ENCODE measurements at places on chromosomes 2 and 18.

- DNase-seq, result no peak
Measured at GRCh38 chr2:121149384-121149783, 135.6 kb downstream of the TFCP2L1 start.

DNA sequence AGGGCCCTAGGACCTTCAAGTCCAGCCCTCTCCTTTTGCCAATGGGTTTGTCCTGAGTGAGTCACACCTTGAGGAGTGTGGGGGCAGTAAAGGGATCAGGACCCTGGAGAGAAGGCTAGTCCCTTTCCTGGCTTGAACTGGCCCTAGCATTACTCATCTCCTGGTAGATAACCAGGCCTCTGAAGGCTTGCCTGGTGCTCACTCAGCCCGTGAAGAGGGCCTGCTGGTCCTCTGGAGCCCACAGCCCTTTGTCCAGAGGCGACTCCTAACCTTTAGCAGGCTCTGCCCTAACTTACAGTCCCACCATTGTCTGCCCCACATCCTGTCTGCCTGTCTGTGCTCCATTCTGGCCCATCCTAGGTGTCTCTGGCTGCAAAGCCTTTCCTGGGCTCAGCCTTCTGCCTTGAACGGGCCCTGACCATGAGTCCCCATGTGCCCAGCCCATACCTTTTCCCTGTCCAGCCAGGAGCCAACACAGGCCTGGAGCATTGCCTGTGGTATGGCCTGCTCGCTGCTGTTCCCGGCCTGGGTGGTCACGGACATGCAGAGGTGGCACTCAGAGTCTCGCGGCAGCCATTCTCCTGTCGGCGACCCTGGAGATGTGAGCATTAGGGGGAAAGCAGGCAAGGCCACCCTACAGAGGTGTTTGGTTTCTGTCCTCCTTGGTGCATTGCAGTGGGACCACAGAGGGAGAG lies 5.0 kb downstream of the SFTPB start:
- no peak for DNase-seq

GRCh38 chr2:203532957-203533658 lies 2.0 kb downstream of the RAPH1 start:
- DNase-seq, result no peak

DNA sequence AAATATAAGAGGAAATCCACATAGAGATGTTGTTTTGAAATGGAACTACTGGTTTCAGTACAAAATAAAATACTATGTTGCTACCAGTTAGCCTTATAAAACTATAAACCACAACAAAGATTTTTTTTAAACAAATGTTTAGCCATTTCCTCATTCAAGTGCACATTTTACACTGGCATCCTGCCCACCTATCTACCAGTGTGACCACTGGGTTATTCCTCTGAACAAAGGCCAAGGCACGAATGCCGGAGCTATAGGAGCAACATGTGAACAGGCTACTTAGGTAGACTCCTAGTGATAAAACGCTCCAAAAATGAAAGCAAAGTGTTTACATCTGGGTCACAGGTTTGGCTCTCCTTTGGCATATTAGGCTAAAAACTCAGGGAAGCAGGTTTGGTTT lies 31.8 kb upstream of the SULT1C4 start:
- no peak for DNase-seq

DNA sequence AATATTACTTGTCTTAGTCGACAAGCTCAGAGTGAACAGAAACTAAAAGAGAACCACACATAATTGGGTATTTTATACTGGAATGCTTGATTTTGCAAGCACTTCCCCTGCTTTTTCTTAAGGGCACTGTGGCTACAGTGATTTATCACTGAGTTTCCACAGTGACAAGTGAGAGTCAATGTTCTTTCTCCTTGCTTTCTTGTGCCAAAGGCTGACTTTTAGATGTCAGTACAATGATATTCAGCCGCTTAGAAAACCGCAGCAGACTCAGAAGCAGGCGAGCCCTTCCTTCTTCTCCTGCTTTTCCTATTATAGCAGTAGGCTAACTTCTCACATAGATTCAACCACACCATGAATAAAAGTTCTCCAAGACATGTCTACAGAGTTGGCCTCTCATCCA lies 1603.6 kb upstream of the NXPH2 start:
- DNase-seq, result no peak

DNA sequence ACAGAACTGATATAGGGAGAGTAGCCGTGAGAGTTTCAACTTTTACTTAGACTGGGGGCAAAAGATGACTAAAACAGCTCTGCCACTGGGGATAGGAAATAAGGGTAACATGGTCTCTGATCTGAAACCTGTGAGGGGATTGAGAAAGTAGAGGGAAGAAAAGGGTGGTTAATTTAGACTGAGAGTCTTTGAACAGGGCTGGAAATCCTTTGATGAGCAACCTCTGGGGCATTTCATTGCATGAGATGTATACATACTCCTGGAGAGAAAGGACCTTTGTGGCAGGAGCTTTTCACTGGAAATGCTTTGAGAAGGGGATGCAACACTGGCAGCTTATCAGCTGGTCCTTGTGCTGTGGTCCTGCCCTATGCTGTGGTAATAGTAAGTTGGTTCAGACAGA lies 9.4 kb downstream of the GALNT1 start:
- DNase-seq, result no peak

DNA sequence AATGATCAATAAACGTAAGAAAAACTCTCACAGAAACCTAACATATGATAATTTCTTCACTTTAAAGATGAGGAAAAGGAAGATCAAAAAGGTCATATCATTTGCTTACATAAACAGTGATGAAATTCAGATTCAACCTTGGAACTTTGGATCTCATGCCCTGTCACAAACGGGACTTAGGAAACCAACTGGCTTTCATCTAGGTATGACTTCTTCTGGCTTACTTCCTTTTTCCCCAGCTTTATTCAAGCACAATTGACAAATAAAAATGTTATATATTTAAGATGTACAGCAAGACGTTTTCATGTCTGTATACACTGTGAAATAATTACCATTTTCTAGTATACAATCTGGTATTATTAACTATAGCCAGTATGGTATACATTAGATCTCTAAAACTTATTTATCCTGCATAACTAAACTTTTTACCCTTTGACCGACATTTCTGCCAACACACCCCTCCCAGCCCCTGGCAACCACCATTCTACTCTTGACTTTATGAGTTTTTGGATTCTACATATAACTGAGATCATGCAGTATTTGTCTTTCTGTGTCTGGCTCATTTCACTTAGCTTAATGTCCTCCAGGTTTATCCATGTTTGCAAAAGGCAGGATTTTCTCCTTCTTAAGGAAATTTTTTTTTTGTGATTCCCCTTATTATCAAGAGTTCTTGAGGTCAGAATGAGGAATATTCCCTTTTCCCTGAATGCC lies 46.0 kb upstream of the COBLL1 start:
- DNase-seq, result no peak

- DNase-seq, result peak; percentile 59
Measured at GRCh38 chr2:202870431-202871299, 901 bp downstream of the ICA1L start.

DNA sequence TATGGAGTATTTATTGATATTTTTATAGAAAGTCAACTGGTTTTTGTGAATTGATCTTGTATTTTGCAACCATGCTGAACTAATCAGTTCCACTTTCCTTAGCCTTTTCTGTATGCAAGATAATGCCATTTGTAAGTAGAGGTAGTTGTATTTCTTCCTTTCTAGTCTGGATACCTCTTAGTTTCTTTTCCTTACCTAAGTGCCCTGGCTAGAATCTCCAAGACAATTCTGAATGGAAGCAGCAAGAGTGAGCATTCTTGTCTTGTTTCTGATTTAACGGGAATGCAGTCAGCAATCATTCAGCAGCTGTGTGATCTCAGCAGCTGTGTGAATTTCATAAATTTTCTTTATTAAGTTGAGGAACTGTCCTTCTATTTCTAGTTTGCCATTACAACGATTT lies 73.4 kb downstream of the NRXN1 start:
- DNase-seq, result no peak

- no peak for DNase-seq
Measured at GRCh38 chr18:76412010-76412817, 82.8 kb downstream of the ZNF516 start.

- no peak for DNase-seq
Measured at GRCh38 chr2:64866797-64867196, 122.4 kb upstream of the SLC1A4 start.

GRCh38 chr2:15665067-15665942 lies 73.6 kb downstream of the DDX1 start:
- DNase-seq, result no peak

DNA sequence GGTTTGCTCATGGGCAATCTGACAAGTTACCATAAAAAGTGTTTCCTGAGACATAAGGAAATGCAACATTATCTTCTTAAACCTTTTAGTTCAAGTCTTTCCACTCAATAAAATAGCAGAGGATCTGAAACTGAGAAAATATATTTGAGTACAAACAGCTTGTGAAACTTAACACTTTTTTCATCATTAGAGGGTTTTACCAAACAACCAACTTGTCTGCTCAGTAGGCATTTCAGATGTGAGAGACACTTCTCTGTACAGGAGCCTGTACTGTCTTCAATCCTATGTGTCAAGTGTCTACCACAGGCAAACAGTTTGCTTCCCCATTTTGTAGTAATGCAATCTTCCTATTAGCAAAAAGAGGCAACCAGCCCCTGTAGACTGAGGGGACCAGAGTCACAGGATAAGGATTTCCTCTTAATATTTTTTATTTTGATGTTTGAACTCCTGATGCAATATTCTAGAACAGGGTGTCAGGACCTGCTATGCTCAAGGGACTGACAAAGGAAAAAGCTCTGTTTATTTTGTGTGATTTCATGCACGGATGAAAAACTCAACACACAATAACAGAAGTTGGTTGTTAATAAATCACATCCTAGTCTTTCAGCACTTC lies 159.1 kb upstream of the LHCGR start:
- DNase-seq, result no peak

- DNase-seq, result no peak
Measured at GRCh38 chr18:35441857-35442595, 55.7 kb downstream of the INO80C start.

- DNase-seq, result no peak
Measured at GRCh38 chr2:81549646-81550045, 1245.1 kb upstream of the LRRTM1 start.

DNA sequence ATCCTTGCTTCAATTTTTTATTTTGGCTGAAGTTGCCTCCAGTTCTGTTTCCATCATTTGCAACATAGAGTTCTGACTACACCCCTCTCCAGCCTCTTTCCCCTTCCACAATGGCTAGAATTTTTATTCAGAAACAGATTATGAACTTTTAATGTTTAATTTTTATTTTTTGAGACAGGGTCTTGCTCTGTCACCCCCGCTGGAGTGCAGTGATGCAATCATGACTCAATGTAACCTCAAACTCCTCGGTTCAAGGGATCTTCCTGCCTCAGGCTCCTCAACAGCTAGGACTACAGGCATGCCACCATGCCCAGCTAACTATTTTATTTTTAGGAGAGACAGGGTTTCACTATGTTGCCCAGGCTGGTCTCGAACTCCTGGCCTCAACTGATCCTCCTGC lies 2.8 kb downstream of the NTSR2 start:
- no peak for DNase-seq

DNA sequence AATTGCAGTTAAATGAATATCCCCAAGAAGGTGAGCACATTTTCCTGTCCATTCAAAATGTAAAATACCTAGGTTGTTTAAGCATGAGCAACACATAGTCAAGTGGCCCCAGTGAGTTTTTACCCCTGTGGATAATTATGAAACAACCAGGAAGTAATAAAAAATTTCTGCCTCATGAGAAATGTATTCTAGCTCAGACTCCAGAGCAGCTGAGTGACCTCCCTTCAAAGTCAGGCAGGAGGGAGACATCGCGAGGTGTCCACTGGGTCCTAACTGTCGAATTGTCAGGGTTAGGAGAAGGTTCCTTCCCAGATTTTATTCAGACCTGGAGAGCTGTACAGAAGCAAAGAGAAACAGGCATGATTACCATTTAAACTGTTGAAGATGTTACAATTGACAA lies 416.6 kb upstream of the SMIM21 start:
- no peak for DNase-seq

DNA sequence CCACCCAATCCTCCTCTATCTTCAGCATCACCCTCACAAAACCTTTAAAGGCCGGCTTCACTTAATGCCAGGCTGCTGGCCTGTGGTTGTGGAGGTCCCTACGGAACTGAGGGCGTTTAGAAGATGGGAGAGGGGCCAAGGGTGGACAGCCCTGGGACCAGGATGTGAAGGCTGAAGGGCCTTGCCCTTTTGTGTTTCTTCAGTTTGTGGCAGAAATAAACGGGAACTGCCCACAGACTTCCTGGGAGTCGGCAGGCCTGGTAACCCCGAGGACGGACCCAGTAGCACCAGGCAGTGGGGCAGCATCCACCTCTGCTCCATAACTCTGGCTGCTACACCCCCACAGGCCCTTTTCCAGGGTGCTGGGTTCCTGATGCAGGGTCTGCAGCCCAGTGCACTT lies 51.3 kb downstream of the LYPD1 start:
- no peak for DNase-seq

DNA sequence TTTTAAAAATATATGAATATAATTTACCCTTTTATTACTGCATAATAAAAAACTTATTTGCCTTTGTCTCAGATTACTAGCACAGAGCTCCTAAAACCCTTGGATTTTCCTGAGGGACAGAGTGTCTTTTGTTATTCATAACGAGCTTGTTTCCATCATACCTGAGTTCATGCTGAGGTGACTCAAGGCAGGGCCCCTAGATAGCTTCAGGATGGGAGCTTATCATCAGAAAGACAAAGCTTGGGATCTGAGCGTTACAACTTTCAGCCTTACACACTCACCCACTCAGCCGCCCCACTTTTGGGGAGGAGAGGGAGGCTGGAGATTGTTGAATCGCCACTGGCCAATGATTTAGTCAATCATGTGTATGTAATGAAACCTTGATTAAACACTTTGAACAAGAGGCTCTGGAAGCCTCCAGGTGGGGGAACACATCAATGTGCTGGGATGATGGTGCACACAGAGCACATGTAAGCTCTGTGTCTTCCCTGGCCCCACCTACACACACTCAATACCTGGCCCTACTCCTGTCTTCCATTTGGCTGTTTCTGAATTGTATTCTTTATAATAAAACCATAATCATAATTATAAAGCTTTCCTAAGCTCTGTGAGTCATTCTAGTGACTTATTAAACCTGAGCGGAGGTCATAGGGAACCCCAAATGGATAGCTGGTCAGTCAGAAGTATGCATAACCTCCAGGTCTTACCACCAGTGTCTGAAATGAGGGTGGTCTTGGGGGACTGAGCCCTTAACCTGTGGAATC lies 28.5 kb upstream of the DNAH7 start:
- DNase-seq, result no peak

GRCh38 chr2:234258562-234259141 lies 208.2 kb downstream of the SPP2 start:
- no peak for DNase-seq

GRCh38 chr2:196502386-196502785 lies 137.1 kb upstream of the CCDC150 start:
- DNase-seq, result no peak
